ENCODE measurements at places on chromosomes 12 and 14. TPM values are rescaled to one million over a fixed set of nuclear protein-coding genes. Genes with fewer than 3 reads are reported as not detected.

Gene GPR135
- total RNA-seq = 2.1 TPM

Gene HOXC9
- 0.28 TPM for total RNA-seq

Gene COX8C
- not detected for total RNA-seq

Gene ASPG
- total RNA-seq = not detected

Gene GSC
- 0.71 TPM for total RNA-seq

Gene IL31
- not detected for total RNA-seq

Gene FBXO34
- 20.6 TPM for total RNA-seq

Gene DCN
- 1,181 TPM for total RNA-seq

Gene ATF1
- 30.1 TPM for total RNA-seq

Gene GLI1
- total RNA-seq = 0.18 TPM

Gene HOTAIR
- total RNA-seq = 0.09 TPM

Gene FGF6
- total RNA-seq = not detected

Gene HRK
- total RNA-seq = not detected

Gene MAP1LC3B2
- 0.28 TPM for total RNA-seq

Gene NDRG2
- total RNA-seq = not detected

Gene TAS2R42
- total RNA-seq = not detected

Gene MIP
- not detected for total RNA-seq

Gene OR4K17
- not detected for total RNA-seq

Gene PLA2G1B
- not detected for total RNA-seq

Gene AMN
- 0.18 TPM for total RNA-seq

Gene CLEC6A
- not detected for total RNA-seq

Gene PLEK2
- 3.0 TPM for total RNA-seq

Gene CMKLR1
- 0.14 TPM for total RNA-seq

Gene TOX4
- 23.8 TPM for total RNA-seq

Gene WNT1
- not detected for total RNA-seq

Gene KLRK1
- not detected for total RNA-seq

Gene KCNC2
- not detected for total RNA-seq

Gene EIF2S3B
- total RNA-seq = 16.2 TPM

Gene TEDC1
- total RNA-seq = 1.8 TPM

Gene RHEBL1
- total RNA-seq = not detected

Gene TEAD4
- 6.5 TPM for total RNA-seq

Gene TBX5
- 1.3 TPM for total RNA-seq

Gene DNAH10
- total RNA-seq = 0.43 TPM

Gene TMPRSS12
- not detected for total RNA-seq

Gene PAH
- not detected for total RNA-seq

Gene TEX22
- total RNA-seq = 0.37 TPM

Gene MUCL1
- total RNA-seq = not detected

Gene TMEM117
- total RNA-seq = 8.2 TPM

Gene REM2
- 0.14 TPM for total RNA-seq

Measured in smooth muscle cell of bladder (primary cell).